ENCODE measurements at places on chromosomes 3 and 15.

GRCh38 chr3:117526470-117527079, 817.0 kb downstream of the TUSC7 start:
- peak; percentile 4 for DNase-seq

- no peak for DNase-seq
Observed at GRCh38 chr3:10462641-10463532, 42.5 kb downstream of the ATP2B2 start.

DNA sequence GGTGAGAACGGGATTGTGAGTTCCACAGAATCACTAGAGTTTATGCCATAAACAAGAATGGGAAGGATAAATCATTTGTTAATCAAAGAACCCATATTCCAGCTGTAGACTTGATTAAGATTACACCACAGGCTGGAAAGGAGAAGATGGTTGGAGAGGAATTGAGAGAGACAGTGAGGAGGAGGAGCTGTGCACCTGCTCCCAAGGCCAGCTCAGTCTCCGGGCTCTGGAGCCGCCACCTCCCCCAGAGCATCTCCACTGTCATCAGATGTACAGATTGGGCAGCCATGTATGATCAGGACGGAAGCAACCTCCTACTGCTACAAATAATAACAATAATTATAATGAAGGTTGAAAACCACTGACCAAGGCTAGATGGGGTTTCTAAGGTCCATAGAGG, 170.0 kb downstream of the MINAR1 start:
- DNase-seq = no peak

DNA sequence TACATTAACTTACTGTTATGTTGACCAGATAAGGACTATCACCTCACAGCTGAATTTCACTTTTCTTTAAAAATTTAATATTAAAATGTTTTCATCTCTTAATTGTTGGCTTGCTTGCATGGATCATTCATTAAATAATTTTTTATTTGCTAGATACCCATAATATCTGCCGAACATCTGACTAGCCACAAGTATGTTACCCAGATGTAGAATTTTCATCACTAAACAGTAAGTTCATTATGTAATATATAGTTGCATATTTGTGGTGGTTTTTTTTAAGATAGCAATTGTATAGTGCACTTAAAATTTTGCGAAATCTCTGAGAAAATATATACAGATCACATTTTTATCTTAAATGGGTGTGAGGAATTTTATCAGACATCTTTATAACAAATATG, 190.4 kb downstream of the MBNL1 start:
- no peak for DNase-seq

DNA sequence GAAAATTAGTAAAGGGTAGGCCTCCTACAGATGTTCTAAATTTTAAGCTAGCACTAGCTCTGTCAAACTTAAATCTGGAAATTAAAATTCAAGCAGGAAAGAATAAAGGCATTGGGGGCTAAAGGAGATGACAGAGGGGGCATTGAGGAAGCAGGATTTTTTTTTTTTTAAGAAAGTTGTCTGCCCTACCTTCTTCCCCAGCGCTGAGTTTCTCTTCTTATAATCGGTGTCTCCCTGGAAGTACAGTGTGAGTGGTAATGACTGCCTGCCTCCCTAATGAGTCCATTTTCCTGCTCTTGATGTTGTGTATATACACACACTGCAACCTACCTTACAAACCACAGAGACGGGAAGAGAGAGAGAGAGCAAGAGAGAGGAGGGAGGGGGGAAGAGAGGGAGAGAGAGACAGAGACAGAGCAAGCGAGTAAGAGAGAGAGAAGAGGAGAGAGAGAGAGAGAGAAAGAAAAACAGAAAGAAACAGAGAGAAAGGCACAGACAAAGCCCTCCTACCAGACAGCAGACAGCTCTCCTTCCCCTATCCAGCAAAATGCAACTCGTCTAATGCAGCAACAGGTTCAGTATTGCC, 47.0 kb downstream of the ZBTB20 start:
- no peak for DNase-seq

GRCh38 chr3:177596248-177596815, 399.1 kb upstream of the TBL1XR1 start:
- no peak for DNase-seq

DNA sequence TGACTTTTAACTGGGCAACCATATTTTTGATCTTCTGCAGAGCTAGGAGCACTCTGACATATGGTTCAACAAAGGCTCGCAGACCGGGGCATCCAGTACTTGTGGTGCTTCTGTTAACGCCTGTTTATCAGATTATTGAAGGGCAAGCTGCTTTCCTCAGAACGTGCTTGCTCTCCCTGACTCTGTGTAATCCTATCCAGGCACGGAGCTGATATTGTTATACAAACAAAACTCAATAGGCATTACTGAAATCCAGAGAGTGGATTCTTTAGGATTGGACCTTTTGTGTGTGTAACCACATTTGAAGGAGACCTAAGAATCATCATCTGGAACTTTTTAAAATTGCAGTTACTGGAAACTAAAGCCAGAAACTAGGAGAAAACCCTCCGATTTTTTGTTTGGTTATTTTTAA, 246.5 kb downstream of the PTPRG start:
- no peak for DNase-seq

DNA sequence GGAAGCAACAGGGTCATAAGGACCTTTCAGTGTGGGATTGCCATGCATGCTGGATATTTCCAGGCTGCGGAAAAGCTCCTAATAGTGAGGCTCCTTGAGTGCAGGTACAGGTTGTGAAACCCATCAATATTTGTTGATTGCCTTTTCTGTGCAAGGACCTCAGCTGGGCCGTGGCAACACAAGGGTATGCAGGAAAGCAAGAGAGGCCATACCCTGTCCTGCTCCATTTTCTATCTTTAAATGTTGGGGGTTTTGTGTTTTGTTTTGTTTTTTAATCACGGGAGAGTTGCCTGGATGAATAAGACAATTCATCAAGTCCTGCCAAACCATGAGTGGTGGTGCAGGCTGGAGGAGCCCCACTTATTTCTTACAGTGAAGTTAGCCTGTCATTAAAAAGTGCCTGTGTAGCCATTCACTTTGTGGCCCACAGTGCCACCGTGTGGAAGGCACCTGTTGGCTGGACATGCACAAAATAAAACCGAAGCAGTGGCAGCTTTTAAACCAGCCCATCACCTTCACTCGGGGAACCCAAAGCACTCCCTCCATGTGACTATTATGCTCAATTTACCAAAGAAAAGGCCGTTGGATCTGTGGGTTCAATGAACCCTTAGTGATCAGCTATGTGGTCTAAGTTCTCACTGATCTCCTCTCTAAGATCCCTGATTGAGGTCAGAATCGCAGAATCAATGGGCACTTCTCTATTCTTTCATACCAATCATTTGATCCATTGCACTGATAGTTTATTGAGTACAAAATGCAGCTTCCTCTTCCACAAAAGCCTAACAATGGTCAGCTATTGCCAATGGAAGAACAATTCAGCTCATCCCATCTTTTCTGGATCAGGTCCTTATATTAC, 42.2 kb downstream of the CLDN18 start:
- DNase-seq = no peak

GRCh38 chr15:57298204-57298603, 78.1 kb upstream of the CGNL1 start:
- DNase-seq = no peak

DNA sequence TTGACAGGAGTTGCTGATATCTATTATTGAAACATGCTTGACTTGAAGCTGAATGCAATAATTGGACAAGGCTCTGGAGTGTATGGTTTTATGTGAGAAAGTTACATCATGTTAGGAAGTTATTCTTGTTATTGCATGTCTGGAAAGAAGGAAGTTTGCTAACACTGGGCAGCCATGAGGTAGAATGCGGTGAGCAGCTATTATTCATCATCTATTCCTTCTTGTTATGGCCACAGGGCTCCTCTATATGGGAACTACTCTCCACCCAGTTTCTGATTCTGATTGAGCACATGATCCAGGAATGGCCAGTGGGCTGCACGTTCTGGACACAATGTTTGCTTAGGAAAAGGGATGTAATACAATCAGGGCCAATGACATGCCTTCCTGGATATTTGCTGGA, 37.8 kb upstream of the SCN5A start:
- DNase-seq = no peak

- no peak for DNase-seq
Observed at GRCh38 chr3:63474828-63475518, 177.5 kb upstream of the SNTN start.

GRCh38 chr3:41629986-41630385, 331.9 kb downstream of the ULK4 start:
- no peak for DNase-seq

GRCh38 chr3:100009276-100010086, 104.8 kb downstream of the FILIP1L start:
- DNase-seq = no peak

DNA sequence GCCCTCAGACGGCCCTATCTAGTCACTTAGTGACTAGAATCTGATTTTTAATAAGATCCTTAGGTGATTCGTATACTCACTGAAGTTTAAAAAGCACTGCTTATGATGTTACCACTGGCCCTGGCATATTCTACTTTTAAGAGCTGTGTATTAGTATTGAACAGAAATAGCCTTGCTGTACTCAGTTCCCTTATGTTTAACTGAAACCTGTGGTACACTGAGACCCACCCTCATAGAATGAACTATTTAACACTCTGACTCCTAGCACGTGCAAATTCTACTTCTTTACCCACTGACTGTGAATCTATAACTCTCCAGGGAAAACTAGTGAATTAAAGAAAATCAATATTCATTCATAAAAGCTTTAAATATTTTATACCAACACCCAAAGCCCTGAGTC, 108.9 kb downstream of the CCNL1 start:
- DNase-seq = no peak

- no peak for DNase-seq
Observed at GRCh38 chr15:86155551-86155950, 75.9 kb downstream of the AGBL1 start.

GRCh38 chr15:83658430-83659416, 4.8 kb downstream of the ADAMTSL3 start:
- no peak for DNase-seq

- DNase-seq = no peak
Observed at GRCh38 chr3:29099296-29099695, 181.6 kb upstream of the RBMS3 start.

- DNase-seq = no peak
Observed at GRCh38 chr15:62534996-62535395, 369.9 kb upstream of the C2CD4B start.

DNA sequence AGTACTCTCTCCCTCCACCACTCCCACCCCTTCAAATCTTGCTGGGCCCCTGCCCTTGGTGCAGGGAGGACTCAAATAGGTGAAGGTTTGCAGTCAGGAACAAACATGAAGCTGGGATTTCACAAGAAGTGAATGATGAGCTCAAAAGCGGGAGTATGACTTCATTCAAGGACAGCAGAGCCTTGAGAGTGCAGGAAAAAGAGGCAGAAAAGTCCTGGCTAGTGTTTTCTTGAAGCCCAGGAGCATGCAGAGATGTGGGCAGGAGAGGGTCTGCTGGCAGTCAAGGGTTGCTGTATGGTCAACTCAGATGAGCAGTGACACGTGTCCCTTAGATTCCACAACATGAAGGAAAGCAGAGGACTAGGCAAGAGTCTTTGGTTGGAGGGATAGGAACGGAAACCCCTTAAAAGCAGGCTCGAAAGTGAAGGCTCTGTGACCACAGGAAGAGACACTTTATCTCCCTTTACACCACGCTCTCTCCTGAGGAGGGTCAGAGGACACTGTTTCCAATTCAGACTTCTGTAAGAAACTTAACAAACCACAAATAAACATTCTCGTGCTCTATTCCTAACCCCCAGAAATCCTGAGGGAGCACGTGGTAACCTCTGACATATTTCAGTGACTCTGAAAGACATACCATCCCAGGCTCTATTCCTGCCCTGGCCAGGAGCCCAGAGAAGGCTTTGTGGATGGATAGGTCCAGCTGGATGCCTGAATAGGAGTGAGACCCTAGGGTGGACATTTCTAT, 168.0 kb upstream of the NDN start:
- DNase-seq = no peak

- DNase-seq = no peak
Observed at GRCh38 chr15:56059716-56060115, 66.3 kb upstream of the NEDD4 start.

- no peak for DNase-seq
Observed at GRCh38 chr3:56855856-56856512, 54.2 kb upstream of the ARHGEF3 start.

DNA sequence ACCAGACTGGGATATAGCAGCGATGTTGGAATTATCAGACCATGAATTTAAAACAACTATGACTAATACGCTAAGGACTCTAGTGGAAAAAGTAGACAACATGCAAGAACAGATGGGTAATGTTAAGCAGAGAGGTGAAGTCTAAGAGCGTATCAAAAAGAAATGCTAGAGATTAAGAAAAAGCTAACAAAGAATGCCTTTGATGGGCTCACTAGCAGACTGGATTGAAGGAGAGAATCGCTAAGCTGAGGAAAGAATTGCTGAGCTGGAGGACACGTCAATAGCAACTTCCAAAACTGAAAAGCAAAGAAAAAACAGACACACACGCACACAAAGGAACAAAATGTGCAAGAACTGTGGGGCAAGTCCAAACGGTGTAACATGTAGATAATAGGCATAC, 20.0 kb upstream of the CMTM6 start:
- no peak for DNase-seq

- DNase-seq = no peak
Observed at GRCh38 chr3:185351396-185351795, 11.5 kb upstream of the MAP3K13 start.

GRCh38 chr15:85646538-85647091, 148.1 kb downstream of the KLHL25 start:
- DNase-seq = no peak

- no peak for DNase-seq
Observed at GRCh38 chr3:41522612-41523011, 323.3 kb downstream of the CTNNB1 start.

- DNase-seq = no peak
Observed at GRCh38 chr3:142977399-142977728, 13.9 kb upstream of the PAQR9 start.

- no peak for DNase-seq
Observed at GRCh38 chr3:73474619-73475018, 150.1 kb downstream of the PDZRN3 start.

DNA sequence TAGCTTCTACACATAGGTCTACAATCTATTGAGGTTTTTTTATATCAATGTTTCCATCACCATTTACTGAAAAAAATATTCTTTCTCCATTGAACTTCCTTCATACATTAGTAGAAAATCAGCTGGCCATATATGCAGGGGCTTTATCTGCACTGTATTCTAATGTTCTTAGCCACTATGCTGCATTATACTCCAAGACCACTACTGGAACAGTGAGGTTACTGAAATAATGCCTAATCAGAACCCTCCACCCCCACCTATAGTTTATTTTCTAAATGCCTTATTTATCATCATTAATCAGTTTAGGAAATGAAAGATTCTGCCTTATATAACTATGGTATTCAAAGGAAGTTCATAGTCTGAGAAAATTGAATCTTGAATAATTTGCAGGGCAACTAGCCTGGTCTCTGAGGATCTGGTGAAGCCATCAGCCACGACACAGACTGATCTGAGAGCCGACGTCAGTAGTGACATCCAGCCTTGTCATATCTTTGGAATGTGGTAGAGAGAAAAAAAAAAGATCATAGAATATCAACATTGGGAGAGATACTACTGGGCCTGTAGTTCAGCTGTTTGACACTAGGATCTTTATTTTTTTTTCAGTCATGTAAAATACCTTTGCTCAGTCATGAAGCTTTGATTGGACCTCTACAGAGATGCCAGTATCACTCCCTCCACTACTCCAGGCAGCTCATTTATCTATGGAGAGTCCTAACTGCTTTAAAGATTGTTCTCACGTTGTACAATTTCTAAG, 66.6 kb downstream of the P3H2 start:
- no peak for DNase-seq

All from germinal center (tissue), 1 donor.